Activated CD8-positive, alpha-beta memory T cell treated with anti-CD3 and anti-CD28 coated beads for 48 hours (primary cell): ENCODE measurements at places on chromosomes 7 and 10.

DNA sequence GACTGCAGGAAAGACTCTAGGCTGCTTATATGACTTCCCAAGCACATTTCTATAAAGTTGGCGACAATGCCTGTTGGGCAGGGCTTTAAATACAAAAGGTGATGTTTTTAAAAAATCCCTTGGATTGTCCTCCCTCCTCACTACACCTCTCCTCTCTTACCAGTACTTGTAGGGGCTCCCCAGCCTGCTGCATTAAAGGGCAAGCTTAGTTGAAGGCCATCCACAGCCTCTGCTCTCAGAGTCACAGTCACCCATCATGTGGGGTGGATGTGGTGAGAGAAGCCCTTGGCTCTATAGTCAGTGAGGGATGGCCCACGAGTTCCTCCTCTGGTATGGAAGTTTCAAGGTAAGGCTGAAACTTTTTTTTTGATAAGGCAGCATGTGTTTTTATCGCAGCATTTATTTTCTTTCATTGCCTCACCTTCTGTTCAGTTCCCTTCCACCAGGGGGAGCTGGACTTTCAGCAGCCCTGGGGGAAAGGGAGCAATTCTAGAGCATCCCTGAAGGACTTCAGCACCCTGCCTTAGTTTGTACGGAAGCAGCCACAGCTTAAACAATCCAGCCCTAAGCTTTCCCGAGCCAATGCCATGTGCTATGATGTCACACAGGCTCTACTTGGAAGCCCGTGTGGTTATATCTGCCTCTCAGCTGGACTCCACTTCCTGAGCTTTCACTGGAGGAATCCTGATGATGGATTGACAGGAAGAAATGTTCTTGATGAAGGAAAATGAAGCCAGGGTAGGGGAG lies 131.9 kb downstream of the CALCR start:
- no peak for DNase-seq

GRCh38 chr10:120950051-120950561 lies 98.9 kb downstream of the WDR11 start:
- no peak for DNase-seq

- no peak for DNase-seq
These were observed 88.0 kb downstream of the RAPGEF5 start for GRCh38 chr7:22268884-22269421.

DNA sequence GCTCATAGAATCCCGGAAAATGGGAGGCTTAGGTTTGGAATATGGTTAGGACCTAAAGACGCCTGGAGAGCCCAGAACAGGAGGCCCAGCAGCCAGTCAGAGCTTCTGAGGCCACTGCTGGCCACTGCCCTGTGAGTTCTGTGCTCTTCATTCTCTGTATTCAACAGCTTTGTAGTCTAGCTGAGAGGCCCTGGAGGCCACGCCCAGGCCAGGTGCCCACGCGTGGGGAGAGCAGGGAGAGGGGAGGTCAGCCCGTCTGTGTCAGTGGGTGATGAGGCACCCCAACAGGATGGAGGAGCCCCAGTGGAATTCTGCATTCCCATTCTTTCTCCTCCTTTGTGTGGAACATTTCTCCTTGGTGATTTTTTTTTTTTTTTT lies 29.1 kb downstream of the IL15RA start:
- DNase-seq = no peak

GRCh38 chr10:80502621-80503583 lies 34.8 kb upstream of the SH2D4B start:
- no peak for DNase-seq

DNA sequence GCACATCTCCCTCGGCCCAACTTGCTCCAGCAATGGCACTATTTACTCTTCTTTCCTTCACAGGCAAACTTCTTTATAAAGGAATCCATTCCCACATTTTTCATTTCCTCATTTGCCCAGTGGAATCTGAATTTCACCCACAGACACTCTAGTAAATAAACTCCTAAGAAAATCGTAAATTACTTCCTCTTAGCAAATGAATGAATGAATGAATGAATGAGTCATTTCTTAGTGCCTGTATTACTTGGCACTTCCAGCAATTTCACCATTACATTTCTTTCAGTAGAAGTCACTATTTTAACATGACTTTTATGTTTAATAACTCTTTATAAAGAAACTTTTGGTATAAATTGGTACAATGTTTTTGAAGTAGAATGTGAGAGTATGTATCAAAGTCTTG lies 55.7 kb downstream of the DDC start:
- DNase-seq = no peak
